Head of caudate nucleus (tissue), 42 donors: ENCODE measurements at places on chromosomes 4 and X.

GRCh38 chr4:182318256-182318655, 75.1 kb downstream of the TENM3 start:
- DNase-seq = no peak

DNA sequence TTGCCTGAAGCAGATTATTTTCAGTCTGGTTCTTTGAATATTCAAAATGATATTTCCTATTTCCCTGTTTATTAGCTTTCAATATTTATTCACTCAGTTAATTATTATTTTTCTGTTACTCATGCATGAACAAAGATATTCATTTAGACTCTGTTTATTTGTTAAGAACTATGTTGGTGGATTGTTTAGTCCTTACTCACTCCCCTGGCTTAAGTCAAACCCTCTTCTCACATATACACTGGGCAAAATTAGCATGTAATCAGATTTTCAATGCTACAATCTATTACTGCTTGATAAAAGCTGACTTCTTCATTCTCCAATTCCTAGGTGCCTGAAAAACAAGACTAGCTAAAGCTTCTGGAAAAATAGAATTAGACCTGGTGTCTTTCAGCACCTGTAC, 335.8 kb downstream of the FAT4 start:
- no peak for DNase-seq

GRCh38 chrX:86148594-86148993, 343 bp downstream of the DACH2 start:
- no peak for DNase-seq

GRCh38 chr4:98027827-98028226, 115.4 kb downstream of the STPG2 start:
- DNase-seq = no peak

GRCh38 chr4:167234316-167234881, at the start of gene SPOCK3:
Gene SPOCK3 (minus strand): TSS chr4:167234494.
- DNase-seq = peak; percentile 84

DNA sequence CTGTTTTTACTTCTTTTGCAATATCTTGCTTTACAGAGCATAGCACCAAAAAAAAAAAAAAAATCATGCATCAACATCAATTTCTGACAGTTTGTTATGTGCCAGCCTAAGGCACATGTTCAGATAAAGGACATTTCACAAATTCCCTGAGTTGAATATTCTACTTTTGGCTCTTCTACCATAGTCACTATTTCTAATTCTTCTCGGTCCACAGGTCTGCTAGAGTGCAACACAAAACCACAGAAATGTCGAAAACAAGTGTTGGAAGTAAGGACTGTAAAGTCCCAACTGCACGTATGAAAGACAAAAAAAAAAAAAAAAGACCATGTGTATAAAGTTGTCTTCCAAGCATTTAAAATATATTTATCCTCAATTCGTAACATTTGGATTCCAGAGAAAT, 494.2 kb upstream of the INTU start:
- DNase-seq = no peak

GRCh38 chr4:89162987-89163386, 51.7 kb downstream of the TIGD2 start:
- DNase-seq = no peak

- peak; percentile 32 for DNase-seq
Observed at GRCh38 chr4:186192066-186192612, 772 bp downstream of the CYP4V2 start.

DNA sequence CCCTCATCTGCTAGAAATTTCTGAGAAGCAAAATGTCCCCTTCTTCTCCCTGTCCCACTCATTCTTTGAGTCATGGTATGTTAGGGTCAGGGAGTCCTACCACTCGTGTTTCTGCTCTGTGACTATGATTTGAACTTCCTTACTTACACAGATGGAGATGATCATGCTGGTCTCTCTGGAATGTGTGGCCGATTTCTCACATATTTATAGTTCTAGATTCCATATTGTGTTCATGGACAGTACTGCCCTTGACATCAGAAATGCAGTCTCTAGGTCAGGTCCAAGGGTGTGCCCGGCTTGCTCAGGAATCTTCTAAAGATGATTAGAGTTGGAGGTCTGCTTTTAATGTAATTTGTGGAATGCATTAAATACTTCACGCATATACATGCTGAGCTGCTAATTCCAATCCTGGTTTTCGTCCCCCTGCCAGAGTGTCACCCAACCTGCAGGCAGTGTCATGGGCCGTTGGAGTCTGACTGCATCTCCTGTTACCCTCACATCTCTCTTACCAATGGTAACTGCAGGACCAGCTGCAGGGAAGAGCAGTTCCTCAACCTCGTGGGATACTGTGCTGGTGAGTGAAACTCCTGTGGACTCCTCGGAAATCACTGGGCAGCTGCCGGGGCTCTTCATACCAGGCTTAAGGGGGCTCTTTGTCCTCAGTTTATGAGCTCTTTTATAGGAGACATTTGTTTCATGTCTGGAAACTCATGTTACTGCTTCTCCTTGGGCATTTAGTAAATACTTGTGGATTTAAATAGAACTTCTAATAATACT, 214.1 kb upstream of the ANXA3 start:
- DNase-seq = no peak

DNA sequence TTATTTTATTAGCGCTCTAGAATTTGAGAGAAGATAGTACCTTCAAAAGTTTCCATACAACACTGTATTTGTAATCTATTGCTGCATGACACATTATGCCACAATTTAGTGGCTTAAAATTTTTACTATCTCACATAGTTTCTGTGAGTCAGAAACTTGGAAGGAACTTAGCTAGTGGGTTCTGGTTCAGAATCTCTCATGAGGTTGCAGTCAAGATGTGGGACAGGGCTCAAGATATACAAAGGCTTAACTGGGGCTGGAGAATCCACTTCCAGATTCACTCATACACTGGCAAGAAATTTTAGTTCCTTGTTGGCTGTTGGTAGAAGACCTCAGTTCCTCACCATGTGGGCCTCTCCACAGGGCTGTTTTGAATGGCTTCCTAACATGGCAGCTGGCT, 11.5 kb upstream of the C4orf54 start:
- DNase-seq = no peak

DNA sequence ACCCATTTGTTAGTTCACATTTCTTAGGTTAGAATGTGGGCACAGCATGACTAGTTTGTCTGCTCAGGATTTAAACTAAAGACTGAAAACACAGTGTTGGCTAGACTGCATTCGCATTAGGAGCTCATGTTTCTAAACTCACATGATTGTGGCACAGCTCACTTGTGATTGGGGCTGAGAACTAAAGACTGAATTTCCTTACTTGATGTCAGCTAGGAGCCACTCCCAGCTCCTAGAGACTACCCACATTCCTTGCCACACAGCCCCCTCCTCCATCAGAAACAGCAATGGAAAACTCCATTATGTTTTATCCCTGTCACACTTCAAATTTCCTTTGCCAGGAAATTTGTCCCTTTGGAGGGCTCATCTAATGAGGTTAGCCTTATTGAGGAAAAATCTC, 170.2 kb upstream of the NUDT6 start:
- no peak for DNase-seq

GRCh38 chrX:73126240-73126639, 46.9 kb upstream of the PABPC1L2A start:
- no peak for DNase-seq

DNA sequence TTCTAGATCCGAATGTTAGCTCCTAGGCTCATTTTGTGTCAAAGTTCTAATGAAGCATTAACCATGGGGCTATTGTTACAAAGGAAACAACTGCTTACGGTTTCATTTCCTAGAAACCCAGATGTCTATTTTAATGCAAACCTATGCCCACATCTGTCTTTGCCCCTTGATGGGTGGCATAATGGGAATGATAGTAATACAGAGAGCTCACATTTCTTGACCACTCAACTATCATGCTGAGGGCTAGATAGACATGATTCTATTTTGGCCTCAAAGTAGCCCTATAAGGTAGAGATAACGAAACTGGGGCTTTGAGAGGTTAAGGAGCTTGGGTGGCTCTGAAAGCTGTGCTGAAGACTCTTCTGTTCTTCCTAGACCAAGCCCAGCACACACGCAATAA, 1.9 kb downstream of the TLR7 start:
- DNase-seq = no peak

DNA sequence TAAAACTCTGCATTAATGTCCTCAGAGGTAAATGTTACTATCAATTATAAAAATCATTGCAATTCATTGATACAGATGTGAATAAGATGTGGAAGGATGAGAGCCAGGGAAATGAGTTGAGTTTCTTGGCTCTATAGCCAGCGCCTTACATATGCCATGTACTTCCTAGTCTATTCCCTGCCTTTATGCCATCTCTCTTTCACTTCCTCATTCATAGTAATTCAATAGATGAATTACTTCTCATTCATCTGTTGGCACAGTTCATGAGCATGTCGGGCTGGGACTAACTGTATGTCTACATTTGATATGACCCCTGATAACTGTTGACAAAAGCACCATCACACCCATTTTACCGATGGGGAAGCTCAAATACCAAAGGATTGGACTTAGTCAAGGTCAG, 55.7 kb downstream of the LNX1 start:
- no peak for DNase-seq
